A172 (cell line): ENCODE measurements at places on chromosomes 5 and 9. TPM values are rescaled to one million over a fixed set of nuclear protein-coding genes. Genes with fewer than 3 reads are reported as not detected.

The CDKN2B gene
- total RNA-seq = not detected in 2 replicates

The IFNA16 gene
- not detected in 2 replicates for total RNA-seq

The NR2F1-AS1 gene
- 9.8 and 24.4 TPM in 2 replicates for total RNA-seq

The DMRT3 gene
- 0.24 TPM in 2 replicates for total RNA-seq

The PCDHA6 gene
- total RNA-seq = 0.43 and 0.69 TPM in 2 replicates

The FAM153A gene
- not detected in 2 replicates for total RNA-seq

The PCDHGA8 gene
- 0.05 and 0.31 TPM in 2 replicates for total RNA-seq

The OMD gene
- total RNA-seq = not detected in 2 replicates

The TNFSF15 gene
- total RNA-seq = 0.12 and 0.14 TPM in 2 replicates

The KIF4B gene
- 0.02 TPM in 1 of 2 replicates, not detected in the other for total RNA-seq

The GPX3 gene
- not detected in 2 replicates for total RNA-seq

The POU5F2 gene
- total RNA-seq = 0.36 and 0.53 TPM in 2 replicates

The IFNA13 gene
- total RNA-seq = not detected in 2 replicates

The PAEP gene
- not detected in 2 replicates for total RNA-seq

The APBA1 gene
- total RNA-seq = 0.21 and 0.31 TPM in 2 replicates

The PCDH1 gene
- 7.2 and 7.4 TPM in 2 replicates for total RNA-seq

The FGF10 gene
- total RNA-seq = 0.16 and 0.62 TPM in 2 replicates

The LIFR gene
- 66.1 and 71.8 TPM in 2 replicates for total RNA-seq

The CYLC2 gene
- total RNA-seq = not detected in 2 replicates

The FIBCD1 gene
- total RNA-seq = 1.6 and 2.6 TPM in 2 replicates

The CCL27 gene
- total RNA-seq = 2.2 TPM in 1 of 2 replicates, not detected in the other

The ZCCHC10 gene
- 35.3 and 43.4 TPM in 2 replicates for total RNA-seq

The CARD9 gene
- 0.95 and 1.1 TPM in 2 replicates for total RNA-seq

The SIT1 gene
- not detected in 2 replicates for total RNA-seq

The HACD4 gene
- total RNA-seq = not detected in 2 replicates

The NR5A1 gene
- total RNA-seq = not detected in 2 replicates

The GRM6 gene
- not detected in 2 replicates for total RNA-seq

The C5orf34 gene
- total RNA-seq = 13.0 and 18.8 TPM in 2 replicates

The SPATA24 gene
- total RNA-seq = 9.9 and 18.7 TPM in 2 replicates

The LCNL1 gene
- total RNA-seq = 0.26 TPM in 1 of 2 replicates, not detected in the other

The C9orf153 gene
- not detected in 2 replicates for total RNA-seq

The TOR1B gene
- 47.9 and 80.4 TPM in 2 replicates for total RNA-seq

The NIM1K gene
- not detected in 2 replicates for total RNA-seq

The CCL21 gene
- total RNA-seq = not detected in 2 replicates

The GMCL2 gene
- not detected in 2 replicates for total RNA-seq

The TMEM161B gene
- total RNA-seq = 13.8 and 15.9 TPM in 2 replicates

The GNG10 gene
- 114 and 140 TPM in 2 replicates for total RNA-seq

The MAP1B gene
- total RNA-seq = 98.8 and 137 TPM in 2 replicates

The SHC3 gene
- 0.10 and 0.24 TPM in 2 replicates for total RNA-seq

The PTBP3 gene
- total RNA-seq = 24.4 and 26.2 TPM in 2 replicates

The ITK gene
- total RNA-seq = 0.19 and 0.69 TPM in 2 replicates

The TMEM171 gene
- 15.7 and 23.5 TPM in 2 replicates for total RNA-seq

The BTNL8 gene
- total RNA-seq = 0.71 TPM in 1 of 2 replicates, not detected in the other

The ECSCR gene
- total RNA-seq = 0.62 and 1.8 TPM in 2 replicates

The COL23A1 gene
- total RNA-seq = not detected in 2 replicates

The ST8SIA4 gene
- total RNA-seq = 0.07 TPM in 2 replicates

The SPINK6 gene
- 0.89 and 2.4 TPM in 2 replicates for total RNA-seq

The MAMDC2 gene
- total RNA-seq = 4.2 and 6.0 TPM in 2 replicates

The SPIN1 gene
- 160 and 246 TPM in 2 replicates for total RNA-seq

The MARVELD2 gene
- not detected in 2 replicates for total RNA-seq

The NFIL3 gene
- total RNA-seq = 4.6 and 7.3 TPM in 2 replicates

The DBH gene
- 0.02 TPM in 1 of 2 replicates, not detected in the other for total RNA-seq

The GDNF gene
- 0.31 TPM in 1 of 2 replicates, not detected in the other for total RNA-seq

The MFAP3 gene
- 66.8 and 76.0 TPM in 2 replicates for total RNA-seq

The PHF24 gene
- total RNA-seq = 0.05 TPM in 1 of 2 replicates, not detected in the other

The CCDC171 gene
- total RNA-seq = 1.4 and 4.5 TPM in 2 replicates

The LCN10 gene
- total RNA-seq = not detected in 2 replicates

The PCDHB10 gene
- total RNA-seq = 3.9 and 7.1 TPM in 2 replicates
